NCI-H1092 treated with DMSO at 0.1 percent for 48 hours (cell line): ENCODE measurements at places on chromosomes 4 and X.

DNA sequence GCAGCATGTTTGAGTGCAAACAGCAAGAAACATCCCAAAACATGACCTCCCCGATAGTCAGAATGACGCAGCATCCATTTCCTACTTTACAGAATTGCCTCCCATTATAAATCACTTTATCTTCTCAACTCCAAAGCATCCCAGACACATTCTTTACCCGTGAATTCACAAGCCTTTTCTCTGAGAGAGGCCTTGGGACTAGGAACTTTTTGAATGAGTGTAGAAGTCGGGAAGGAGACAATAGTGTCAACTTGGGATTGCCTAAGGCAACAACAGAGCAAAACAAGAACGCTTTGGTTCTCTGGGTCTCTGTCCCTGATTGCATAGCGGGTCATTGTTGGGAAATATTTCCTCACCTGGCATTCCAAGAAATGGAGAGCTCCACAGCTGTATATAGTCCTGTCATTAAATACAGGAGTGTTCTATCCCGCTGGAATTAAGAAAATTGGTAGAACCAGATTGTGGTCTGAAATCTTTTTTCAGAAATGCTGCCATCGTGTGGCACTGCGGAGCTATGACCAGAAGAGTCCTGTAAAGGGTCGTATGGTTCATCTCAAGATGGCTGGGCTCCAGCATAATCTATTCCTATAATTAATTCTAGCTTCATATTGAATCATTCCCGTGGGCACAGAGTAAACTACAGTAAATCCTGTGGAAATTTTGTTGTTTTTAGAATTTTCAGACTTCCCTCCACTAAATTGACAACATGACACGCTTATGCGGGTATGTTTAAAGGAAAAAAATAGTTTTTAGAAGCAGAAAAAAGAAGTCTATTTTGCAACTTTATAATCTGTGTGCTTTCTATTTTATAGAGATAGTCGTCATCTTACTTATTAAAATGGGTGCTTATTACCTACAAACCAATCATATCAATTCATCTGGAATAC is 2.0 kb upstream of the SPP1 start:
- DNase-seq, result peak; percentile 29

- no peak for DNase-seq
Observed at GRCh38 chr4:112807083-112807482, 170.1 kb downstream of the LARP7 start.

DNA sequence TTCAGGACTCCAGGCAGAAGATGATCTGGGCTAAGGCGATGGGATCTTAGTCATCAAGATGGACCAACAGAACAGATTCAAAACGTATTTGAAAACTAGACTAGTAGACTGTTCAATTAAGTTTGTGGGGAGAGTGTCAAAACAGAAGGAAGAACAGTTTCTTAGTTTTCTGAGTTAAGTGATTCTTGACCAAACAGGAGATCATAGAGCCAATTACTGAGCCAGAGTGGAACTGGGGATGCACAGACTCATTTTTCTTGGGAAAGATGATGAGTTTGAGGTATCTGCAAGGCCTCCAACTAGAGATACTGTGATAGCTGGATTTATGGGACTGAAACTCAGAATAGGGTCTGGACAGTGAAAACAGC is 119.5 kb downstream of the REELD1 start:
- no peak for DNase-seq

DNA sequence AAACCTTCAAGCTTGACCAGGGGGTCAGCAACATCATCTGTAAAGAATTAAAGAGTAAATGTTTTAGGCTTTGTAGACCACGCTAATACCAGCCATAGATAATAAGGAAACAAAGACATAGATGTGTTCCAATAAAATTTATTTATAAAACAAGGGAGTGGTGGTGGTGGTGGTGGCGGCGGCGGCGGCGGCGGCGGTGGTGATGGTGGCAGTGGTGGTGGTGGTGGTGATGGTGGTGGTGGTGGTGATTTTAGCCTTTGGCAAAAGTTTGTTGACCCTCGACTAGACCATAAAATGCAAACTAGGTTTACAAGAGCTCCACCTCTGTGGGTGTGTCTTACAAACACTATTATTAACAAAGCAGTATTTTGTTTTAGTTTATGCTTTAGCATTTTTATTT is 222.3 kb upstream of the SPOCK3 start:
- no peak for DNase-seq

DNA sequence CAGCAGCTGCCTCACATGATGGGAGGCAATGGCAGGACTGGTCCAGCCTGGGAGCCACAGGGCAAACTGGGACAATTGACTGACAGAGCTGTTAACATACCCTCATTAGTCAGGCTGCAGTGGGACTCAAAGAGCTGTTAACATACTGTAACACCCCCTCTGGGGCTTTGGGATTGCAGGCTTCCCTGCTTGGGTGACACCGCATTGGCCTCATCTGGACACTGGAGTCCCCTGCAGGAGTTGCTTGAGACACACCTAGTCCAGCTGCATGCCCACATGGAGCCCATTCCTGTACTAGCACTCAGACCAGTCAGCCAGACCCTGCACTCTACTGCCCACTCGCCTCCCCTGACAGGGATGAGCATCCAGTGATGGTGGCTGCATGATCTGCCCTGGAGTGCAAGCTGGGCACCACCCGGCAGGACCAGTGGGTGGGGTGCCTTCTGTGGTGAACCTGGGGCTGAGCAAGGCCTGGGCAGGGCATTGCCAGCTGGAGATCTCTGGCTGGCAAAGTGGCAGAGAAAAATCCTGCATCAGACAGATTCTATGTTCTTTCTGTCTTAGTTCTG is 138.8 kb downstream of the DTHD1 start:
- DNase-seq, result no peak

DNA sequence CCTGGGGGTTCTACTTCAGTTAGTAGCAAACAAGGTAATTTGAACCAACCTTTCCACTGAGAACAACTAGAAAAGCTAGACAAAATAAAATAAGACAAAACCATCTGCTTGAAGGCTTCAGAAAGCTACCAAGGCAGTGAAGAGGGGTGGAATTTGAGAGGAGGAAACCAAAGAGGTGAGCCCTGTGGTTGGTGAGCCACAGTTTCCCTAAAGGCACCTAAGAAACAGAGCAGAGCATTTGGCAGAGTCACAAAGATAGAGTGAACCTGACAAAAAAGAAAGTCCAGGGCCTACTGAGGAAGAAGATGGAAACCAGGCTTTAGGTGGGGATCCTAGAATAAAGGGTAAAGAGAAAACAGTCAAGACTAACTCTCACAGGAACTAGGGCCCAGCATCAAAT is 44.3 kb downstream of the CHST7 start:
- no peak for DNase-seq

DNA sequence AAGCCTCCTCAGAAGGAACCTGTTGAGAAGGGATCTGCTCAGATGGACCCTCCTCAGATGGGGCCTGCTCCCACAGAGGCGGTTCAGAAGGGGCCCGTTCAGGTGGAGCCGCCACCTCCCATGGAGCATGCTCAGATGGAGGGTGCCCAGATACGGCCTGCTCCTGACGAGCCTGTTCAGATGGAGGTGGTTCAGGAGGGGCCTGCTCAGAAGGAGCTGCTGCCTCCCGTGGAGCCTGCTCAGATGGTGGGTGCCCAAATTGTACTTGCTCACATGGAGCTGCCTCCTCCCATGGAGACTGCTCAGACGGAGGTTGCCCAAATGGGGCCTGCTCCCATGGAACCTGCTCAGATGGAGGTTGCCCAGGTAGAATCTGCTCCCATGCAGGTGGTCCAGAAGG is 22.9 kb downstream of the REST start:
- DNase-seq, result no peak

DNA sequence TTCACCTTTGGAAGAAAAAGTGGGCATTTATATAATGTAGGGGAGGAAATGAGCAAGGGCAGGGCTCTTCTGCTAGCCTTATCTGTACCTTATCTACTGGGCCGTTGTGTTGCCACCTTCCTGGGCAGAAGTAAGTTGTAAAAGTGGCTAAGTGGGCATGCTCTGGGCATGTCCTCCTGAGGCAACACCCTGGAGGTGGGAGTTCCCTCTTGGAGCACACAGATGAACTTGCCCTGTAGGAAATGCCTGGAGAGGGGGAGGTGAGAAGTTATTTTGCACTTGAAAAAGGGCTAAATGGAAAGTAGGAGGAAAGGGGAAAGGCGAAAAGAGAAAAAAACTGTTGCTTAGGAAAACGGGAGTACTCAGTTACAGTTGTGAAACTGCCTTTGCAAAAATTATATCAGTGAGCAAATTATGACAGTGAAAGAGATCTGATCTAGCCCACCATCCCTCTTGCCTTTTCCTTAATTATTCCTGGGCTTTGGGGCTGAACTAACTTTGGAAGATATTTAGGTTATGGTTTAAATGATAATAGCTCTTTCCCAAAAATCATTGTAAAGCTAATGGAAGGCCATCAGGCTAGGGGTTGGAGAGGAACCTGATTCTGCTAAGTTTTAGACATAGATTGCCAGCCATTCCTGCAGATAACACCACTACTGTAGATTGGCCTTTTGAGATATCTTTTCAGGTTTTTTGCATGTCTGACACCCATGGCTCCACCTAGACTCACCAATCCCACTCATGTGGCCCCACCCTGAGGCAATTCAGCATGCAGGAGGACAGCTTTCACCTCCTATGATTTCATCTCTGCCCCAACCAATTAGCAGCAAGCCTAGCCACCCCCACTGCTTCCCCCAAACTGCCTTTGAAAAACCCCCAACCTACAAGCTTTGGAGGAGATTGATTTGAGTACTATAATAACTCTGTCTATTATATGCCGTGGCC is 20.5 kb upstream of the ZNF81 start:
- DNase-seq, result no peak

DNA sequence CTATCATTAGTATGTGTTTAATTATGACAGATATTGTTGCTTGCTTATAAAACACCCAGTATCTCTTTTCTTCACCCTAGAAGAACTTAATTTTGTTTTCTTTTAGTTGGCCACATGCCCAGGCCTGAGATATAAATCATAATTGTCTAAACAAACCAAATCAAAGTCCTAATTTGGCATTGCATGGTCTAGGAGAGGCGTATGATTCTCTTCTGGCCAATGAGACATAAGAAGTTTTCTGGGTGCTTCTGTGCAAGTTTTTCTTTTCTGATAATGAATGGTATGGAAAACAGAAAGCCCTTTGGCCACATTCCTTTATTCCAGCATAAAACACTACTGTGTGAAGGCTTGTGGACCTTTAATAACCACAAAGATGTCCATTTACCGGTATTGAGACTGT is 192.9 kb upstream of the CTSO start:
- peak; percentile 15 for DNase-seq

GRCh38 chr4:181690498-181690897 is 552.7 kb upstream of the TENM3 start:
- DNase-seq, result no peak

GRCh38 chr4:163701916-163702315 is 207.4 kb downstream of the TMA16 start:
- DNase-seq, result no peak

GRCh38 chr4:80610845-80611677 is 275.5 kb downstream of the CFAP299 start:
- no peak for DNase-seq

- DNase-seq, result no peak
Observed at GRCh38 chr4:87949961-87950360, 25.6 kb upstream of the SPP1 start.

GRCh38 chrX:115093191-115093590 is 75.8 kb upstream of the IL13RA2 start:
- no peak for DNase-seq

- no peak for DNase-seq
Observed at GRCh38 chr4:110106931-110107296, 91.5 kb downstream of the ELOVL6 start.

DNA sequence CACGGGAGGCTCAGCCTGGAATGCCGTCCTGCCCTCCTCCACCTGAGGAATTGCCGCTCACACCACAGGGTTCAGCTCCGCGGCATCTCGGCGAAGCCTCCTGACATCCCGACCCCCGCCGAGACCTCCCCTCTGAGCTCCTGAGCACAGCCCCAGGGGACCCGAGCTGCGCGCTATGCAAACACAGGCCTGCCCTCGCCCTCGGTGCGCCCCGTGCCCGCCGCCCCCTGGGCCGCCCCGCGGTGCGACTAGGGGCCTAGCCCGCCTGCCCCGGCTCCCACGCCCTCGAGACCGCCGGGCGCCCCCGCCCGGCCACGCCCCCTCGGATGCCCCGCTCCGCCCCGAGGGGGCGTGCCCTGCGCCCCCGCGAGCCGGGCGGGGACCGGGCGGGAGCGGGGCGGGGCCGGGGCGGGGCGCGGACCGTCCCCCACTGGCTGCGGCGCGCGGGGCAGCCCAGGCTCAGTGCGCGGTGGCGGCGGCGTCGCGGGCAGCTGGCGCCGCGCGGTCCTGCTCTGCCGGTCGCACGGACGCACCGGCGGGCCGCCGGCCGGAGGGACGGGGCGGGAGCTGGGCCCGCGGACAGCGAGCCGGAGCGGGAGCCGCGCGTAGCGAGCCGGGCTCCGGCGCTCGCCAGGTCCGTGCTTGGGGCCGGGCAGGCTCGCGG is at the start of gene FGFR3:
TSS of gene FGFR3 (plus strand) at position 462 of the 664 bp plus-strand sequence. CDS start 642 bp downstream, outside the sequence.
- DNase-seq, result no peak

DNA sequence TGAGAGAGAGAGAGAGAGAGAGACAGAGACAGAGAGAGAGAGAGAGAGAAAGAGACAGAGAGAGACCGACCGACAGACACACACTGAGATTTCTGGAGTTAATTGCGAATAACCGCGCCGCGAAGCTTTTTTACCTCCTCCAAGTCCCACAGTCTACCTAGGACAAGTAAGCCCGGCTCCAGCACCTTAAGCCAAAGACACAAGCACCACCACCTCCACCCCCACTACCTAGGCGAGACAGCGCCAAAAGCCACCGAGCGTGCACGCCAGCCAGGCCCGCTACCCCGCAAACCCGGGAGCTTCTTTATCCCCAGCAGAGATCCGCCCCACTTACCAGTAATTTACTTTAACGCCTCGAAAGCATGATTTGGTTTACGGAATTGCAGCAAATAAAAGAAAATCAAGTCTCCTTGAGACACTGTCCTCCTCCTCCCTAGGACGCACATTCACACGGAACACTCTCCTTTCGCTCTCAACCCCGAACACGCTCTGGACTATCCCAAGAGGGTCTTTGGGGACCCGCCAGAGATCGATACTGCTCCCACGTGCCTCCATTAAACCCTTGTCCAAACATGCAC is 649.6 kb upstream of the DIPK2B start:
- no peak for DNase-seq

DNA sequence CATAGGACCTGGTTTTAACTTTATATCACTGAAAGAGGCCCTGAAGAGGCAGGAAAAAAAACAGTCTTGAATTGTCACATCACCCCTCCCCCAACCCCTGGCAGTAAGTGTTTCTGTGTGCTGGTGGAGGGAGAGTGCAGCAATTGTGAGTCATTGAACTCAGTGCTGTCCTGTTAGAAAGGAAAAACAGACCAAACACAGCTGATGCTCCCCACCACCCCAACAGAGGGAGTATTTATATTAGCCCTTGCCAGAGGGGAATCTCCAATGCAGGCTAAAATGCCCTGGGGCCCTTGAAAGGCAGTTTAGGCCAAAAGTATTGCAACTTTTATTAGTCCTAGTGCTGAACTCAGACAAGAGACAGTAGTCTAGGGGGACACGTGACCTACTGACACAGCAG is 197.8 kb upstream of the AGTR2 start:
- no peak for DNase-seq
